ENCODE measurements at places on chromosomes 7 and 10. TPM values are rescaled to one million over a fixed set of nuclear protein-coding genes. Genes with fewer than 3 reads are reported as not detected.

PAPOLB gene
- total RNA-seq = 0.94 TPM

MYOF gene
- 3.6 TPM for total RNA-seq

CDNF gene
- 1.4 TPM for total RNA-seq

IMPDH1 gene
- 27.0 TPM for total RNA-seq

LLCFC1 gene
- total RNA-seq = not detected

ZNF789 gene
- 25.3 TPM for total RNA-seq

EPO gene
- not detected for total RNA-seq
